ENCODE measurements at places on chromosomes 11 and 22.

DNA sequence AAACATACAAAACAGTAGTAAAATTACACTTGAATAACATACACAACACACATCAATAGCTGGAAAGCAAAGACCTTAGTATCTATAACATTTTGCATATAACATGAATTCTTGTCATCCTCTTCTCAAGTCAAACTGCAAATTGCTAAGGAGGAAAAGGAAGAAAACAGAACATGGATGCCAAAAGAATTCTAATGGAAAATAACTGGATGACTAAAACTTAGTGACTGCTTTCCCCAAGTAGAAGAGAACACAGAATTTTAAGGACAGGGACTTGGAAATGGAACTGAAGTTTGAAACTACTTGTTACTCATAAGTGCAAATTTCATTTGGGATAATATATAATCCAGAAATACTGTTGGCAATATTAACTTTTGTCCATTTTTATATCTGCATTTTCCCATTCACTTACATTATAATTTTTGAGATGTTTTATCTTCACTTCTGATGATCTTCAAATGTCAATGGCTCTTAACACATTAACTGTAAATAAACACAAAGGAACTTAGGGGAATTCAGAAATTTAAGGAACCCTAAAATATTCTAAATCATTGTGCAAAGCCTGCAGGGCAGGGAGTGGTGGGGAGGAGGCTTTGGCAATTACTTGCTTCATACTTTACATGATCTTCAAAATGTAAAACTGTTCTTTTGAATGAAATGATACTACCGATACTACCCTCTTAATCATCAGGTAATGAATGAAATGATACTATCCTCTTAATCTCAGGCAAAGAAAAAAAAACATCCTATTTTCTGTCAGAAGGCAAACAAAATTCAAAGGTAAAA lies 9.9 kb downstream of the MTMR2 start:
- no peak for DNase-seq

GRCh38 chr11:69172674-69173073 lies 16.9 kb downstream of the SMIM38 start:
- DNase-seq = no peak

GRCh38 chr22:35842954-35843353 lies 125.3 kb downstream of the APOL5 start:
- peak; percentile 48 for DNase-seq

- DNase-seq = peak; percentile 71
These were observed 140.6 kb upstream of the RASSF10 start for GRCh38 chr11:12868315-12869073.

- no peak for DNase-seq
These were observed 81.7 kb downstream of the SYN3 start for GRCh38 chr22:32976506-32976905.

DNA sequence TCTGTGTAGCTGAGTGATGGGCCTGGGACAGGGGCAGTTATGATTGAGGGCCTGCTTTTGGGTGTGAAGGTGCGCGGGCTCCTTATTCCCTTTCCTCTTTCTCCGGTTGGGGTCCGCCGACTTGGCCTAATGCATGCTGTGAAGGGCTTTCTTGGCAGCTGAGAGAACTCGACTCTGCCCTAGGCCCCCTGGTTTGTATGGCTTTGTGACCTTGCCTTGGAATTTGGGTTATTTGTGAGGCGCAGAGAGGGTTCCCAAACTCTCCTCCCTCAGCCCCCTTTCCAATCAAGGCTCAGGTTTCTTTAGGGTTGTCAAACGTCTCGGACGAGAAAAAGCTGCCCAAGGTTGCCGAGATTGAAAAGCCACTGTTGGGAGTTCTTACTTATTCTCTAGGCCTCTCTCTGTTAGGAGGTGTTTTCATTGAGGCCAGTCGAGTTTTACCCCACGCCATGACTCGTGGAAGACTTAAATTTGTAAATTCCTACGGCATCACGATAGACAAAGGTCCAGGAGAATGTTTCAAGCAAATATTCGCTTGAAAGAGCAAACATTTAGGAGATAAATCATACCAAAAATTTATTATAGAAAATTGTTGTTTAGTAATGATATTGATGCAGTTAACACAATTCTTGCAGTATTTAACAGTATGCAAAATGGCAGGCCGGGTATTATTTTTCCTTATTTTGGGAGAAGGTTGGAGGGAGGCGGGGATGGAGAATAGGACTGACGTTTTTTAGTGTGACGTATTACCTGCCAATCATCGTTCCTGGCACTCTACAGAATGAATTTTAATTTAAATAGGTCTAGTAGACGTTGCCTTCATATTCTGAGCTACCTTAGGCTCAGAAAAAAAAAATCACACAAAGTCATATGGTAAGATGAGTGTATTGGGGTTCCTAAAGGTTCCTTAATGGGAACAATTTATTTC lies 689 bp downstream of the PDHX start:
- peak; percentile 10 for DNase-seq

GRCh38 chr11:69053546-69054396 lies 5.0 kb downstream of the TPCN2 start:
- DNase-seq = no peak

DNA sequence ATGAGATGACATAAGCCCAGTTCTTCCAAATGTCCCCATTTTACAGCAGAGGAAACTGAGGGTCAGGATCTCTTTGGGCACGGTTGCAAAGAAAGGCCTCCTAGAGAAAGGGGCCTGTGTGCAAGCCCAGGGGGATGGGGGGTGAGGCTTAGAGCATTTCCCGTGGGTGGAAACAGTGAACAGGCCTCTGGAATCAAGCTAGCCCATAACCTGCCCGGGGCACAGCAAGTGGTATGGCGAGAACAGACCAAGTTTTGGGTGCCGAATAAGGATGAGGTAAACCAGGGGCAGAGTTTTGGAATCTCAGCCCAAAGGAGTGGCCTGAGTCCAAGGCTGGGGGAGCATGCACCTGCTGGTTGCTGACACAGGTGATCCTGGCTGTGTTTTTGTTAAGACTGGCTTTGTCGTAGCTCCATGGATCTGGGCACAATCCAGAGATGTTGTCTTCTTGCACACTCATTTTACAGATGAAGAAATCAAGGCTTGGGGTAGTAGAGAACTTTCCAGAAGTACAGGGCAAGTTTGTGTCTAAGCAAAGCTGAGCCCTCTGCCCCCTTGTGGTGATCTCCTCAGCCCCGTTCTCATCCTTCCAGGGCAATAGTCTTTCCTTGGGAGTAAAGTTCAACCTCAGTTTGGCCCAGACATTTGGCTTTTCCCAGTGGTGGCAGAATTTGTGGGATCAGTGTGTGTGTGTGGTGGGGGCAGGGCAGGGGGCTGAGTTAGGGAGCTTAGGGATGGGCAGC lies 53.5 kb upstream of the MYEOV start:
- DNase-seq = no peak

DNA sequence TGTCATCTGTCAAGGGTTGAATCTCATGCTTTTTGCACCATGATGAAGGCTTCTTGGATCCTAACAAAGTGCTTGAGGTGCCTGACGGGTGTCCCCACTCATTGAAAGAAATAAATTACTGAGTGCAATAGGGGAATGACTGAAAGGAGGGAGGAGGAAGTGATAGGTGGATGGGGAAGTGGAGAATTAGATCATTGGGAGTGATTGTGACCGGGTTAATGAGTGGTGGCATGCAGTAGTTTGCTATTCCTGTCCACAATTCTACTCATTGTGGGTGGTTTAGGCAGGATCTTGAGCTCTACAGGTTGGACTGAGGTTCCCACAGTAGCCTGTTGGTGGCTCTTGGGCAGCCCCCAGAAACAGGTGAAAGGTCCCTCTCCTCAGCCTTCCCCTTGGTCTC lies 44.3 kb downstream of the THAP12 start:
- DNase-seq = no peak

DNA sequence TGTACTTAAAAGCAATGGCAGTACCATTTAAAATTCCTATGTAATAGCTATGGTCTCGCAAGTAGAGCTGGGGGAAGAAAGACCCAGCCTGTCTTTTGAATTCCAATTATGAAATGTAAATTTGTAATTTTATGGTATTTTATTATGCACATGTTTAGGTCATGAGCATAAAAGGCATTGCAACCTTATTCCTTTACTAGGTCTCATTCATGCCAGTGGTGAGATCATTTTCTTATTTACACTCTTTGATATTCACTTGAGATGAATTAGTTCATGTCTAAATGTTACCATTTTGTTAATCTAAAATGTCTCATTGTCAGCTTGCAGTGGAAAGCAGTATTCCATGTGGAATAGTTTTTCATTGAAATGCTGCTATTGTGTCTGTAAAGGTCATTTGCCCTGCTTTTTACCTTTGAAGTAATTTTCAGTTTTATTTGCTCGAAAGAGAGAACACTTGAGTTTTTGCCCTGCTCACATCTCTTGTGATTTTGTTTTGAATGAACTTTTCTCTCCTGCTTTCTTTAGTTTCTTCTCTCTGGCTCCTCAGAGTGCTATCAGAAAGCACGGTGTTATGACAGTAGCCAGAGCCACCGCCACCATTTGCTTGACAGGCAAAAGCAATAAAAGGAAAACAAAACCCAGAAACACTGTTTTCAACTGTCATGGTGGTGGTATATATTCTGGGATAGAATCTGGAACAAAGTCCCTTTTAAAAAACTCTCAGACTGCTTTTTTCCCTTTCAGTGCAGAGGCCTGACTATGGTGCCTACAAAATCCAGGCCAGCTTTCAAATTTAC lies 37.2 kb upstream of the RAG2 start:
- no peak for DNase-seq

- DNase-seq = peak; percentile 31
These were observed 26.9 kb upstream of the CD82 start for GRCh38 chr11:44538375-44539054.

- DNase-seq = no peak
These were observed at the start of gene MTNR1B for GRCh38 chr11:92969634-92970347. Gene MTNR1B, plus strand, starts transcription at chr11:92969651. Its CDS starts 75 bp downstream, at chr11:92969726.

DNA sequence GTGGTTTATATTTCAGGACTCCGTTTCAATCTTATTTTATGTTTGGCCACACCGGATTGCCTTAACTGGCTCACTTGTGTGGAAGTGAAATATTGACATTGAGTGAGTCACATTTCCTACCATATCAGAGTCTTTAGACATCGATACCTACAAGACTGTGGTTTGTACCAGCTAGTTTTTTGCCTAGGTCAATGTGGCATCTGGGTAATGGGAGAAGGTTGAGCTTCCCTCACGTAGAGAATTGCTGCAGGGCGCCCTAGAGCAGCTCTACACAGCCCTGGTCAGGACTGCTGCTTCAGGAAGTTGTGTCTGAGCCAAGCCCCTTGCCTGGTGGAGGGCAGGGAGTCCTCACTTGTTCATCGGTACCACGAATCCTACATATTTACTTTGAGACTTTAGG lies 1.6 kb downstream of the GRAMD1B start:
- no peak for DNase-seq

GRCh38 chr22:42994917-42995562 lies 19.9 kb downstream of the PACSIN2 start:
- DNase-seq = peak; percentile 100

- no peak for DNase-seq
These were observed 34.1 kb upstream of the PARVB start for GRCh38 chr22:43990044-43990443.

- DNase-seq = no peak
These were observed 120.1 kb downstream of the PARVA start for GRCh38 chr11:12497431-12497830.

DNA sequence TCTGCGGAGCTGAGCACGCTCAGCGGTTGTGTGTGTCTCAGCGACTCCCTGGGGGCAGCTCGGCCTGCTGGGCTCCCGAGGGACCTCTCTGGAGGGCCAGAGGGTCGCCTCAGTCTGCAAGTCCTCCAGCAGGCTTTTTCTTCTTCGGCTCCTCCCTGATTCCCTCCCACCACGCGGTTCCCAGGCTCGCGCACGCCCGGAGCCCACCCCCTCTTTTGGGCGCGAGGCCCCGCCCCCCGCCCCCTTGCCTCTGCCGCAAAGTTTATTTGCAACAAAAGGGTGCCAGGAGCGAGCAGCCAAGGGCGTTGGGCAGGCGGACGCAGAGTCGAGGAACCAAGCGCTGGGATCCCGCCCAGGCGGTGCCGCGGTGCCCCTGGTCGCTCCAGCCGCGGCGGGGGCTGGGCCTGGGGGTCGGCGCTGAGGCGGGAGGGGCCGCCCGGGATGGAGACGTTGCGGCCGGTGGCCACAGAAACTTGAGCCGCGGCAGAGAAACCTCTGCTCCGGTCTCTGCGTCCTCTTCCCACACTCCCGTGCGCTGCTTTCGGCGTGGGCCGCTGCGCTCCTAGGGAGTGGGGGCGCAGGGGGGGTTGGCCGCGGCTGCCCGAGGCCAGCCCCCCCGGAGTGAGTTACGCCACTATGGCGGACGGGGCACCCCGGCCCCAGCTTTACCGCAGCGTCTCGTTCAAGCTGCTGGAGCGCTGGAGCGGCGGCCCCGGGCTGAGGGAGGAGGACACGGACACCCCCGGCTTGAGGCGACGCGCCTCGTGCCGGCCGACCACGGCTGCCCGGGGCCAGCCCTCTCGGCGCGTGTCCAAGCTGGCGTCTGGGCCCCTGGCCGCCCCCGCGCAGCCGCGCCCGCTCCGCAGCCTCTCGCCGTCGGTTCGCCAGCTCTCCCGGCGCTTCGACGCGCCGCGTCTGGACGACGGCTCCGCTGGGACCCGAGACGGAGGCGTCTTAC lies at the start of gene ARHGEF17:
TSS of gene ARHGEF17 (plus strand) at position 274 of the 958 bp plus-strand sequence. CDS start at position 637, 363 bp downstream.
- peak; percentile 60 for DNase-seq

DNA sequence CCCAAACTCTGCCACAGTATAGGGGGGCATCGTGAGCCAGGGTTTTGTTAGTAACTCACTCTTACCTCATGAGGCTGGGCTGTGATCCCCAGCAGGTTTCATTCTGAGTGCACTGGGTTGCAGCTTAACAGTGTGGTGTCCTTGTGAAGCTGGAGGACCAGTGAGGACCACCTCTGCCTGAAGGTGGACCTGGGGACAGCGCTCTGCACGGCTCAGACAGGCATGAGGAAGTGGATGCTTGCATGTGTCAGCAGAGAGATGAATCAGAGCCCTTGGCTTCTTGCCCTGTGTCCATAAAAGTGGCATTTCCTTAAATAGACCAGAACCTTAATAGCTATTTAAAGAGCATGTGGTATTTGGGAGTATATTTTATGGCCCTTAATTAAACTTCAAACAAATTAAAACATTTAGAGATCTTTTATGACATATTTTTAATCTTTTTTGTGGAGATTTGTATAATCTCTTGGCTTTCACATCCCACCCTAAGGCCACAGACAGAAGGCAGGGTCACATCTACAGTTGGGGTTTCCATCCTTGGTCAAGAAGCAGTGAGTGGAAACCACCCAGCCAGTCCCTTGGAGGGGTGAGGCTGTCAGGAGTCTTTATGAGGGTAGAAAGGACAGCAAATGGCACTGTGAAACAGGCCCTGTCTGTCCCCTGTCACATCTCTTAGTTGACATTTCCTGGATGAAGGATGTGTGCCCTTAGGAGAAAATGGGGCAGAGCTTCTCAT lies 24.8 kb upstream of the ADORA2A start:
- peak; percentile 98 for DNase-seq

- no peak for DNase-seq
These were observed 66.5 kb upstream of the SLC25A18 start for GRCh38 chr22:17496841-17497240.

DNA sequence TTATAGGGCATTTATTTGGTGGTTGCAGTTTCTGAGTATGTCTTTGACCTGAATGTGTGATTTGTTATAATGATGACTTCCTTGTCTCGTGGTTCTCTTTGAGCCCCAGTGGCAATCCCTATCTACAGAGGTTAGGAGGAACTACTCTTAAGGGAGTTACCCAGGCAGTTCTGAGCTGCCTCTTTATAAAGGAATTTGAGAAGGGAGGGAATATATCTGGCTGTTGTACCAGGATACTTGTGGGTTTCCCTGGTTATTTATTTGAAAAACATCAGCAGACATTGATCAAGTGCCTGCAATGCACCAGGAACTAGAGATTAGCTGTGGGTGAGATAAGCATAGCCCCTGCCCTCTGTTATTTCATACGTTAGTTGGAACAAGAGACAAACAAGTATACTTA lies 243.5 kb upstream of the ARHGAP20 start:
- no peak for DNase-seq

GRCh38 chr11:130420478-130421198 lies 7.8 kb downstream of the ADAMTS8 start:
- DNase-seq = no peak

- DNase-seq = peak; percentile 33
These were observed 57.9 kb upstream of the PARVA start for GRCh38 chr11:12319461-12319951.

All from renal cortical epithelial cell (primary cell).